CD4-positive, alpha-beta T cell treated with Interleukin-12 subunit alpha and Interleukin-12 subunit beta, for 1 hour (primary cell): ENCODE measurements at places on chromosomes 12 and 14.

DNA sequence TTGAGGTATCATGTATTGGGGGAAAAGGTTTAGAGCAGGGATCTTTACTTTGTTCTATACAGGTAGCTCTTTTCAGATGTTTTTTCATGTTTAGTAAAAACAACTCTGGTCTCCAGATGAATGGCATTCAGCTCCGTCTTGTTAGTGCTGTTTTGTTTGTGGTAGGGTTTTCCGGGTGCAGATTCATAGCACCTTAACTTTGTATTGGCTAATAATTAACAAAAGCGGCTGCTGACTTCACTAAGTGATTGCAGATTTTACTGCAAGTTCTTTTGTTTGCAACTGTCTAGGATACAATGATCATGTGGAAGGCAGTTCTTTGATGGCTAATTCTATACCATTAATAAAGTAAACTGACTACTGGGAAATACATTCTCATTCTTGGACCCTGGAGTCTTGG is 32.2 kb upstream of the BHLHE41 start:
- DNase-seq = no peak

DNA sequence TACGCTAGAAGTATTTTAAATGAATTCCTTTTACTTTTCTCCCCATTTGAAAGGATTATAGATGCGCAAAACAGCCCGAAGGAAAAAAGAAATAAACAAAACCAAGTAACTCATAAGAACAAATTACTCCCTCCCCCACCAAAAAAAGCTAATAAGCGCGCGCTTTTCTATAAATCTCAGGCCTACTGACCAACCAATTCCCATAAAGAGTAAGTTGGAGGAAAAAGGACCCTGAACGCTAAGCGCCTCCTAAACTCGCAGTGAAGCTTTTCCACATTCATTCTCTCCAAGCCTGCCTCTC is 588 bp downstream of the MBIP start:
- DNase-seq = no peak

- no peak for DNase-seq
Measured at GRCh38 chr12:15962760-15963159, 51.6 kb downstream of the DERA start.

DNA sequence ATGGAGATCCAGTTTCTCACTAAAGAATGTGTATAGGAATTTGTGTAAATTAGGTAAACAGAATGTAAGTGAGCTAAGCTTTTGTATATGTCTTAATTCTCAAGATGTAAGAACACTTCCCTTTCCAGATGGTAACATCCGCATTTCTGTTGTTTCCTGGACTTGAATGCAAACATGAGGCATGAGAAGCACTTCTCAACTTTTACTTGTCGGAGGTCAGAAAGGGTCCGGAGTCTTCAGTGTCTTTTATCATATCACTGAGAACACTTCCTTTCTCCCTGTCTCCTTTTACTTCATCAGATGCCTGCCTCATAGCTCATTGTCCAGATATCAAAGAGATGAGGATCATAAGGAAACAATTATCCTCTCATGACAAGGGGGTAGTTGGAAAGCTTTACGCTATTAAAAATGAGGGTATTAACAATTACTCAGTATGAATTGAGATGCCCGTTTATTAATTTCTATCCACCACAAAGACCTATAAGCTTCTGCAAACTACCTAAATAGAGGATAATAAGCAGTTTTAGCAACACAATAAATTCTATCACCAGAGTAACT is 214.1 kb upstream of the FLRT2 start:
- no peak for DNase-seq

GRCh38 chr14:75648066-75648838 is 12.4 kb downstream of the ERG28 start:
- DNase-seq = no peak

- no peak for DNase-seq
Measured at GRCh38 chr14:71687166-71687831, 244.9 kb upstream of the RGS6 start.

DNA sequence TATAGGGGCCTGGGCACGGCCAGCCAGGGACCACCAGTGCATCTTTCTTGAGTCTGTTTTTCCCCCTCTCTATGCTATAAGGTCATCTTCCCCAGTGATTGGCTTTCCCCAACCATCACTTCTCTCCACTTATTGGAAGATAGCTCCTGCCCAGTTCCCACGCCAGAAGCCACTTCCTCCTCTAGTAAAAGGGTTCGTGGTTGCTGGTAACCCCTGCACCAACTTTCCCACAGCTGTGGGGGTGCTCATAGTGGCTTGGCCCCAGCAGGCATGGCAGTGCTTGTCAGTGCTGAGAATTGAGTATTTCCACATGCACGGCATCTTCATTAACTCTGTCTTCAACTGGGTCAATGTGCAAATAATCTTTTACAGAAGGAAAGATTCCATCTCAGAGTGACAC is 215.4 kb downstream of the FOXN3 start:
- DNase-seq = no peak

DNA sequence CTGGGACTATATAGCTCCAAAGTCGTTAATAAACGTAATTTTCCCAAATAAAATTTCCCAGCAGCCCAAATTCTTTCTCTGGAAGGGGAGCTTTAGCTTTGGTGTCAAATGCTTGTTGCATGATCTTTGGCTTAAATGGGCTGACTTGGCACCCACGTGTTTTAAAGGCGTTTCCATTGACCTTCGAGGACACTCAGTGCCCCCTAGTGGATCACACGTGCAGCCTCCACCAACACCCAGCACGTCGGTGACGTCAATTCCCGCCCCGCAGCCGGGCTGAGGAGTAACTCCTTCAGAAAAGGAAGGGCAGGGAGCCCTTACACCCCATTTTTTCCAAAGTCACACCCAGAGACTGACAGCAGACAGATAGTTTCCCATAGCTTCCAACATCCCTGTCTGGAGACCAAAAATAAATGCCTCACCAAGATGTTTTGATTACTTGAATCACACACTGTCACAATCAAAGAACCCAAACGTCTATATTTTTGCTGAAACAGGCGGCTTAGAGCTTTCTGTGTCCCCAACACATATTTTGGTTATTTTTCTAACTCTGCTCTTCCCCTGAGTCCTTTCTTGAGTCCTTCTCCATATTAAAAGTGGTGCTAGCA is 707.9 kb downstream of the AACS start:
- DNase-seq = no peak

DNA sequence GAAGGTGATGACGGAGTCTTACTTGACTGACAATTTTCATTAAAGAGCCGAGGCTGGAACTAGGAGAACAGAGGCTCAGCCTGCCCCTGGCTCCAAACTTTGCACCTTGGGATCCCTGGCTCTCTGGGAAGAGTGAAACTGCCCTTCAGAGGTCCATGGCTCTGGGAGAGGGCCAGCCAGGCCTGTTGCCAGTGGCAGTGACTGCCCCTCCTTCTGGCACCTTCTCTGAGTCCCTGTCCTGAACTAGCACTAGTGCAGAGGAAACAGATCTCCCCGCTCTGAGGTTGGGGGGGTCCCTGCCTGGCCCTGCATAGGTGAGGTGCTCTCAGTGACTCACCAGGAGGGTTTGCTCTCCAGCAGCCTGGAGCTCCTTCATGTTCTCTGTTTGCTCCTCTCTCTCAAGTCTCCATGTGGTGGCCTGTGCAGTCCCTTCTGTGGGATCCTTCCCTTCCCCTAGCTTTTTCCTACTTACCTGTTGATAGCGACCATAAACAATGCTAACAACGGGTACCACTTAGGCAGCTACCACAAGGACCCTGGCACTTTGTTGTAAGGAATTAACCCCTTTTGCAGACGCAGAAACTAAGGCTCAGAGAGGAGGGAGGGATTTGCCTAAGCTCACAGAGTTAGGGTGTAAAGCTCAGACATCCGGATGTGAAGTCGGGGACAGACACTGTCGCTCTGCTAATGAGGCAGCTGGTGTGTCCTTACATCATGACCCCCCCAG is 22.4 kb downstream of the FAM222A start:
- DNase-seq = no peak

GRCh38 chr14:96090441-96091148 is 51.4 kb downstream of the C14orf132 start:
- no peak for DNase-seq

GRCh38 chr12:61870658-61871484 is 389.3 kb upstream of the USP15 start:
- DNase-seq = peak; percentile 33

- DNase-seq = no peak
Measured at GRCh38 chr12:122486805-122487426, 13.8 kb downstream of the ZCCHC8 start.
